ENCODE measurements at places on chromosomes 13 and 19. TPM values are rescaled to one million over a fixed set of nuclear protein-coding genes. Genes with fewer than 3 reads are reported as not detected.

GRCh38 chr13:42539670-42540069 is 34.3 kb upstream of the TNFSF11 start:
- peaks cover 3% of the 10 kb centered on the region for H3K27me3 ChIP-seq
- no peaks in the 10 kb centered on the region for H3K4me1 ChIP-seq
- no peak overlapping the region for H3K27ac ChIP-seq

GRCh38 chr19:39398297-39398864 is 7.2 kb downstream of the MED29 start:
- no peaks in the 10 kb centered on the region for H3K27me3 ChIP-seq
- no peak for DNase-seq
- peaks cover 21% of the 10 kb centered on the region for H3K4me1 ChIP-seq
- peaks cover 3% of the 10 kb centered on the region for H3K36me3 ChIP-seq
- H3K27ac ChIP-seq: peak overlapping the region; percentile 33

Gene MEIOSIN
- not detected for total RNA-seq

- no peak overlapping the region for H3K4me3 ChIP-seq
- no peak for DNase-seq
- H3K27ac ChIP-seq: no peak overlapping the region
- peaks cover 6% of the 10 kb centered on the region for H3K27me3 ChIP-seq
- H3K36me3 ChIP-seq: no peaks in the 10 kb centered on the region
- no peaks in the 10 kb centered on the region for H3K4me1 ChIP-seq
Measured at GRCh38 chr13:28501547-28501946, 6.6 kb upstream of the FLT1 start.

Gene LILRB5
- total RNA-seq: not detected
